ENCODE measurements at places on chromosomes 2 and 18.

DNA sequence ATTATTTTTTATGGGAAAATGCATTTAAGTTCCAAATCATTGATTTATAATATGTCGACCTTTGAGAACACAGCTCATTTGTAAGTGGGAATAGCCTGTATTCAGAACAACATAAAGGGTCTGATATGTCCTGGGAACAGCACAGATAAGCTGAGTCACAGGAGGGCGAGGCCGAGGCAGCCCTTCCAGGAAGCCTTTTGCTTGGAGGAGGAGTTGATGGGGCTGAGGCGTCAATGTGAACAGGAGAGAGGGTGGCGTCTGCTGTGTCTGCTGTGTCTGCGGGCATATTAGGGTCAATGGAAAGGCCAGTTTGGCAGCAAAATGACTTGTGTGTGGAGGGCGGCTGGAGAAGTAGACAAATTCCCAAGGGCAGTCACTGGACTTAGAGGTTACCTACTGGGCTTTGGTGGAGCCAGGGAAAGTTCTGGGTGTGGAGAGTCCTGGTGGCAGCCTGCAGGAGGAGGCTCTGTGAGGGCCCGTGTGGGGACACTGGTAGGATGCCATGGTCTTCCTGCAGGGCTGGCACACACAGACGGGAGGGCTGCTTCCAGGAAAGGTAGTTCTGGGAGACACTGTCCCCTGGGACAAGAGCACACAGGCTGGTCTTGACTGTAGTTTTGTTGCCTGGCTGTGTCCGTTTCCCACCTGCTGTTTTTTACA, 128.1 kb downstream of the GLI2 start:
- no peak for DNase-seq

DNA sequence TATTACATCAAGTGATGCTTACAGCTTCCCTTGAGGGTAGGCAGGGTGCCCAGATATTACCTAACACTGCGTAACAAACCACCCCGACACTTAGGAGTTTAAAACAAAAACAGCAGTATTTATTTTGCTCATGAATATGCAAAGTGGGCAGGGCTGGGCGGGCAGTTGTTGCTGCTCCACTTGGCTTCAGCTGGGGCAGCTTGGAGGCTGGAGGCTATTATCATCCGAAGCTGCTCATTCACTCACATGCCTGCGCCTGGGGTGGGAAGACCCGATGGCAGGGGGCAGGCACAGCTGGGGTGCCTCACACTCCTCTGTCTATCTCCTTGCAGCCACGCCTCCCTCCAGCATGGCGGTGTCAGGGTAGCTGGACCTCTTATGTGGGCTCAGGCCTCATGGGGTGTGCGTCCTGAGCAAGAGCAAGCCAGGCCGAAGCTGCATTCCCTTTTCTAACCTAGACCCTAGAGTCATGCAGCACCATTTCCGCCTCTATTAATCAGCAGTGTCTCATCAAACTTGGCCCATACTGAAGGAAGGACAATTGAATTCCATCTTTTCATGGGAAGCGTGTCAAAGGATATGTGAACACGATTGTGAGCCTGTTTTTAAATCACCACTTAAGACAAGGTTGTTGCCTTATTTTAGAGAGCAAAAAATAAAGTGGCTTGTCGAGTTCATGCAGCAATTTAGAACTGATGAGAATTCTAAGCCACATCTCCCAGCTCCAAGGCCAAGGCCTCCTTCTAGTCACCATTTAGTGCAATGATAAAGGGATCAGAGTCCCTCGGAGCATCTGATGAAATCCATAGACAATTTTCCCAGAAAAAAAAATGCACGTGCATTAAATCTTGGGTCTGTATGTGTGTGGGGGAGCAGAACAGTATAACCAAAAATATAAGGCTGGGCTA, 54.9 kb downstream of the SDC1 start:
- no peak for DNase-seq

GRCh38 chr2:231671270-231672050, 36.9 kb upstream of the PTMA start:
- no peak for DNase-seq

- no peak for DNase-seq
Observed at GRCh38 chr2:242004223-242004901, 134.8 kb downstream of the RTP5 start.

GRCh38 chr18:35267161-35267651, 22.8 kb downstream of the ZSCAN30 start:
- peak; percentile 40 for DNase-seq

DNA sequence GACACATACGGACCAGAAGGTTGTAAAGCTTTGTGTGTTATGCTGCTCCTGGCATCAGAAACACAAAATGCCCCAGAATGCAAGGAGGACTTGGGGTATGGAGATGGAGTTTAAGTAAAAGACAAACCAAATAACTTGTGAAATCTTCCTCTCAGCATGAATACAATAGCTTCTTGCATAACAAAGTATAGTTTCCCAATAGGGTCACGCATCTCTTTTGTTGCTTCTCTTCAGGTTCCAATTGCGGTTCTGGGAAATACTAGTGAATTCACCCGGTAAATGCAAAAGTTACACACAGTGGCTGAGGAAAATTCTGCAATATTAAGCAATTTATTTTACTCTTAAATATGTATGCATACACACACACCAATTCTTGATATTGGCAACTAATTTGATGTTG, 339.2 kb upstream of the EPHA4 start:
- DNase-seq: no peak
